ENCODE measurements at places on chromosomes 2 and 18.

GRCh38 chr2:31267437-31268120 lies 33.6 kb downstream of the EHD3 start:
- DNase-seq, result no peak

GRCh38 chr2:135904341-135904989 lies 28.2 kb upstream of the MCM6 start:
- no peak for DNase-seq

DNA sequence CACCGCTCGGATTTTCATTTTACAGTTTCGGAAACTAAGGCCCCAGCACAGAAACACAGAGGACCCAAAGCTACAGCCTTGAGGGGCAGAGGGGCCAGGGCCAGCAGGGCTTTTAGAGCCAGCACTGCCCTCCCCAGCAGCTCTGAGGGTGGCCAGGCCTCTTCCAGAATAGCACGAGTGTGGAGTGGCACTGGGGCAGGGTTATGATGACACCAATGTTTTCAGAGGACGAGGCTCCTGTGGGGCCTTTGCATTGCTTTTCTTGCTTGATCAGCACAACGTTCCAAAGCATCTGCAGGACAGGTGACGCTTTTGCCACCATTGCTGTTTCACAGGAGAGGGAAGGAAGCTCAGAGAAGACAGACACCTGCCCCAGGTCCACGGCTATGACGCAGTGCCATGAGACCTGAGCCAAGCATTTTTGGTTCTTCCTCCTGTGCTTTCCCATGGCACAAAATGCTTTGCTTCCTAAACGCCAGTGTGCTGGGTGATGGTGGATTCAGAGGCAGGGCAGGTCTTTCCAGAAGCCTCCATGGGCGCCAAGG lies 126.9 kb downstream of the MBP start:
- no peak for DNase-seq

- DNase-seq, result no peak
Observed at GRCh38 chr2:205731583-205731981, 49.3 kb downstream of the NRP2 start.

- DNase-seq, result no peak
Observed at GRCh38 chr2:86357392-86357963, 20.1 kb upstream of the REEP1 start.

DNA sequence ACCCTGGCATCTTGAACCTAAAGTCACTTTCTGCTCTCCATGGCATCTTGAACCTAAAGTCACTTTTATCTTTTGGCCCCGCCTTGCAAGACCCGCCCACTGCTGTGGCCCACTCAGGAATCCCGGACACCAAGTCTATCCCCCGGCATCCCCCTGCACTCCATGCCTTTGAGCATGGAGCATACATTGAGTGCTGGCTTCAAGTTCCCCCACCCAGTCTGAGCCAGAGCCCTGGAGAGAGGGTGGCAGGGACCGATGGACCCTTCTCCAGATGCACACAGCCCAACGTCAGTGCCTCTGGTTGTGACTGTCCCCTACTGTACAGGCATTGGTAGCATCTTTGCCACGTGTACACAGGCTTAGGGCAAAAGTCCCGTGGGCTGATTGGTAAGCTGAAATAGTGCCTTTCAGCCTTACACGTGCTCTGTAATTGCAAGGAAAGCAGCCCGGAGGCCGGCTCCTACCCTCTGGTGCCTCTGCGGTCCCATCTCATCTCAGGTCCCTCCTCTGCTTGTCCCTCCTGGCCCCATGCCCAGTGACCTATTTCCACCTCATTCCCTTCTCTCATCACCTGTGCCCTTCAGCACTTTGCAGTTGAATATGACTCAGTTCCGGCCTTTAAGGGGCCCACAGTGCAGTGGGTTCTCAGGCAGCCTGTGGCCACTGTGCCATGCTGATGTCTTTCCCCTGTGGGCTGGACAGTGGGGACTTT lies 154.0 kb downstream of the INHBB start:
- no peak for DNase-seq

GRCh38 chr2:133705287-133705686 lies 137.0 kb upstream of the NCKAP5 start:
- DNase-seq, result no peak

DNA sequence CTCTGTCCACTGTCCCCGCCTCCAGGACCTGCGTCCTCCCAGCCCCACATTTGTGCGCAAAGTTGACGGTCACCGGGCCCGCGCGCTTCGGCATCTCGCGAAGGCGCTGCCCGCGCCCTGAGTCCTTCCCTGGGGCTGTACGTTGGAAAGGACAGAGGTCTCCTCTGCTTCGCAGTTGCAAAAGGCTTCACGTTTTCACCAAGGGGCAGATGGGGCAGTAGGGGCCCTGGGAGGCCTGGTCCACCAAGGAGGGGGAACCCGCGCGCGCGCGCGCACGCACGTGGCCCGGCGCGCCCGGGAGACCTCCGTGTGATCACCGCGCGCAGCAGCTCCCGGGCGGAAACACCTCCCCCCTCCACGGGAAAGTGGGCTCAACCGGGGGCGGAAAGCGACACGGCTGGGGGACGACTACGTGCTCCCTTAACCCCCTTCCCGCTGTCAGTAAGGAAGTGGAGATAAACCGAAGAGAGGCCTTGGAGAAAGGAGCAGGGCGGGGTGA lies 21.9 kb downstream of the TEX44 start:
- peak; percentile 78 for DNase-seq

- DNase-seq, result no peak
Observed at GRCh38 chr2:136874258-136874657, 108.9 kb downstream of the THSD7B start.

- no peak for DNase-seq
Observed at GRCh38 chr2:111226876-111227700, 106.4 kb downstream of the BCL2L11 start.
